Esophagus squamous epithelium (tissue), 5 donors: ENCODE measurements at places on chromosomes 6 and 20. TPM values are rescaled to one million over a fixed set of nuclear protein-coding genes. Genes with fewer than 3 reads are reported as not detected.

GRCh38 chr6:41743406-41744235 lies 3.6 kb downstream of the PGC start:
- DNase-seq, result no peak

DNA sequence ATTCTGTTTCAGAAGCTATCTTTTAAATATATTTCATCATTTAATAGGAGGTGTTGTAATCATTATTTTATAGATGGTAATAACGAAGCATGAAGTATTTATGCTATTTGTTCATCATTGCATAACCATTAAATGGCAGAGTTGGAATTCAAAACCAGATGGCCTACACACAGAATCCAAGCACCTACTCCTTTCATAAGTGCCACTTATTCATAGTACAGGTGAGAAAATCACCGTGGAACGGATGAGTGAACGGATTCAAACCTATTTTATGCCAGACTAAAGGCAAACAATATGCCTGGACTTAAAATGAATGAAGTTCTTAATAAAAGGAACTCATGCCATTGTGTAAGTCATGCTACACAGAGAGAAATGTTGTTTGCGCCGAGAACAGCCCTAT lies 397.9 kb upstream of the ADGRB3 start:
- no peak for DNase-seq

DNA sequence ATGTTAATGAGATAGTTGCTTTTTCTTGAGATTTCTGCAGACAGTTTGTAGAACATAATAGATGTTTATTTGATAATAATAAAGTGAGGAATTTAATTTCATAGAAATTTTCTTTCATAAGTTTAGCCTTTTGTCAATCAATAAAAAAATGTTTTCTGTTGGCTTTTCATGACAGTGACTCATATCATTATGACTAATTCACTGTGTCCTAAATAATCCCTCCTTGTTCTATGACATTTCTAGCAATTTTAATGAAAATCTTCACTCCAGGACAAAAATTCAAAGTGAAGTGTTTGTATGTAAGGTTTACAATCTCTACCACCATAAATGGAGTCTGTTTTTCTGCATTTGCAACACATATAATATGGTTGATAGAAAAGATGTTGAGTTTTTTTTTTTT lies 109.9 kb downstream of the UTRN start:
- no peak for DNase-seq

GRCh38 chr20:48760403-48760983 lies 67.3 kb downstream of the PREX1 start:
- DNase-seq, result no peak

GRCh38 chr20:3334156-3334943 lies 73.1 kb downstream of the DNAAF9 start:
- DNase-seq, result no peak

DNA sequence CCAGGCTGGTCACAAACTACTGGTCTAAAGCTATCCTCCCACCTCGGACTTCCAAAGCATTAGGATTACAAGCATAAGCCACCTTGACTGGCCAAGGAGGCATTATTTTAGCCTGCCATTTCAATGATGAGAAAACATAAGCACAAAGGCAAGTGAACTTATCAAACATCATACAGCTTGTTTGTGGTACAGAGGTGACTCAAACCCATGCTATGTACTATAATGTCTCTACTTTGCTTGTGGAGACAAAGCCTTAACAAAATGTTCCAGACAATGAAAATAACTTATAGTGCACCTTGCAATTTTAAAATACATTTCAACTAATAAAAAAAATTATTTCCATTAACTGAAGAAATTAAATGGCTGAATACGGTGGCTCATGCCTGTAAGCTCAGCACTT lies 26.2 kb downstream of the HDAC2 start:
- DNase-seq, result no peak

DNA sequence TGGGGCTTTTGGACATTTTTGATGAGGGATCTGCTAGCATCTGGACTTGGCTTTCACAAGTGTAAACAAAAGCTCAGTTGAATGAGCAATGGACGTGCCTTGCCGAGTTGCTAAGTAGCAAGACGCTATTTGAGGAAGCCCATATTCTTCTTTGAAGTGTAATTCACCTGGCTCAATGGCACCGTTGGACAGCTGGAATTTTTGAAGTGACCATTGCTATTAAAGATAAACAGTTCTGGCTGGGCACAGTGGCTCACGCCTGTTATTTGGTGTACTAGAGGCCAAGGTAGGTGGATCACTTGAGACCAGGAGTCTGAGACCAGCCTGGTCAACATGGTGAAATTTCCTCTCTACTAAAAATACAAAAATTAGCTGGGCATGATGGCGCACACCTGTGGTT lies 88.8 kb upstream of the SOX4 start:
- DNase-seq, result no peak

GRCh38 chr20:58851221-58851968 lies 693 bp upstream of the GNAS-AS1 start:
- no peak for DNase-seq

- no peak for DNase-seq
Observed at GRCh38 chr20:36360429-36360828, 54.3 kb downstream of the DLGAP4 start.

GRCh38 chr20:17969884-17970409 lies 1.1 kb downstream of the MGME1 start:
- DNase-seq, result no peak

PLA2G7 gene
- total RNA-seq, result not detected

MARCKS gene
- total RNA-seq, result 91.3 TPM

PRDM1 gene
- 18.3 TPM for total RNA-seq
